8988T (cell line): ENCODE measurements at places on chromosomes 7 and 10.

- DNase-seq, result no peak
Measured at GRCh38 chr7:134783294-134784069, 4.0 kb downstream of the CALD1 start.

DNA sequence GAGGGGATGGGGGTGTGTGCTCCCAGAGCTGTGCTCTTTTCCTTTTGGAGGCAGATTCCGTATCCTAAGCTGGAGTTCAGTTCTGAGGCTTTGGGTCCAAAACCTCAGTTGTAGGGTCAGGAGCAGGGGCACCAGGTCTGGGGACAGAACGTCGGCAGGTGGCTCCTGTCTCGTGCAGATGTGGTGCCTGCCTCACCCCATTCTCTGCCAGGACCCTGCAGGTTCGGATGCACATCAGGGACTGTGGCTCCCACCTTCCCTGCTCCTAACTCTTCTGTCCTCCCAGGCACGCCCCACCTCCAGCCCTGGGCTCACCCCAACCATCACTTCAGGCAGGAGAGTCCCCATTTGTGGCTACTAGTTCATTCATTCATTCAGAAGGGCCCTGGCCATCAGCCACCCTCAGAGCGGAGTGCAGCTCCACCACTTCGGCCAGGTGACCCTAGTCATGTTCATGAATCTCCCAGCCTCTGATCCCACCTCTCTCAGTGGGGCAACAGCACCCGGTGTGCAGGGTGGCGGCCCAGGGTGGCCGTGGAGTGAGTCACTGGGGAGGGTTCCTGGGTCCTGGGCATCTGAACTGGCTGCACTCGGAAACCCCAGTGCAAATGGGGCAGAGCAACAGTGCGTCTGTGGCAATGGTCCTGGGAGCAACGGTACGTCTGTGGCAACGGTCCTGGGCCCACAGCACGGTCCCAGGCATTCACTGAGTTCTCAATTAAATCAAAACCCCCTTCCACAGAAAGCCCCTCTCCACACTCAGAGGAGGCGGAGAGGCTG lies 100.8 kb upstream of the FAM20C start:
- no peak for DNase-seq

DNA sequence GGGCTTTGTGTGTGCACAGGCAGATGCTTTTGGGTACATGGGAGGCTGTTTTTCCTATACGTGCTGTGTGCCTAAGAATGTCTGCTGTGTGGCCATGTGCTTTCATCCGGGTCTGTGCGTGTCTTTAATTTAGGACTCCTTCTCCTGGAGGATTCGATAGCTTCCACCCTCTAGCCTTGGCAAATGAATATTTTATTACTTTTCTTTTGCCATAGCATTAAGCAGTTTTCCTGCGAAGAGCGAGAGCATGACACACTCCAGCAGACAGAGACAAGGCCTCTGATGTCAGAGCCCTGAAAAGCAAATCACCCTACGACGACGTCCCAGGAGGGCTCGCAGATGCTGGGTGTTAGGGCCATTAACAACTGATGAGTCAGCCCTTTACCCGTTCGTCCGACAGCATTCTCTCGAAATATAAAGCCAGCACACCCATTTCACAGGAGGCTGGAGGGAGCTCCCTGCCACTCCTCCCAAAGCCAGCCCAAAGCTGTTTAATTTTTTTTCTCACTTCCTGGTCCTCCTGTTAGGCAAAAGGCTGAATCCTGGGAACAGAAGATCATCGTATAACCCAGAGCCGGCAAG lies 311.3 kb upstream of the ZMIZ1 start:
- no peak for DNase-seq

DNA sequence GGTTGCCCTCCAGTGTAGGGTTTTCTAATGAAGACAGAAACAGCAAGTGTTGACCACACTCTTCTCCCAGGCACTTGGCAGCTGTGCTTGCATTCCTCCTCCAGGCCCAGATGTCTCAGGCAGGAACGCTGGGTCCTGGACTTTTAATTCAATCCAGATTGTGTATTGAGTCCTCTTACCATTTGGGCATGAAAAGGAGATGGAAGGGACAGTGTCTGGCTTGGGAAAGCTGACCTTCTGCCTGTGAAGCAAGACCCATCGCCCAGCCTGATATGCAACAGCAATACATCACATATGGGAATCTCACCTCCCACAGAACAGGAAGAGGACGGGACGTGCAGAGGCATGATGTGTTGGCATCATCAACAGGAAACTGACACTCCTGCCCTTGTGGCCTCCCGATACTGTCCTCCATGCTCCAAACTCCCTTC lies 174.4 kb upstream of the LYZL2 start:
- DNase-seq, result no peak

DNA sequence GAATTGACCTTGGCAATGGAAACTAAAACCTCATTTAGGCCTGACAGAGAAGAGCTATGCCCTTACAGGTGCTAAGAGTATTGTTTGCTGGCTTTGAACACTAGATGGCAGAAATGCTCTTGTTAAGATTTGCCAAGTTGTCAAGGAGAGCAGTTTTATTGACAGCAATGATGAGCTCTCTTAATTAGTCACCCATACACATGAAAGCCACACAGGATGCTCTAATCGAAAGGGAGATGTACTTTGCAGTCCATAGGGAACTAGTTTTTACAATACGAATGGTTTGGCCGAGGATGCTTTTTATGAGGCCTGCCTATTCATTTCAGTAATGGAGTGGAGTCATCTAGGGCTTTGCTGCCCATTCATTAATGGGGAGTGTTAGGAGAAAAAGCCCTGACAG lies 45.4 kb upstream of the MBL2 start:
- DNase-seq, result no peak

DNA sequence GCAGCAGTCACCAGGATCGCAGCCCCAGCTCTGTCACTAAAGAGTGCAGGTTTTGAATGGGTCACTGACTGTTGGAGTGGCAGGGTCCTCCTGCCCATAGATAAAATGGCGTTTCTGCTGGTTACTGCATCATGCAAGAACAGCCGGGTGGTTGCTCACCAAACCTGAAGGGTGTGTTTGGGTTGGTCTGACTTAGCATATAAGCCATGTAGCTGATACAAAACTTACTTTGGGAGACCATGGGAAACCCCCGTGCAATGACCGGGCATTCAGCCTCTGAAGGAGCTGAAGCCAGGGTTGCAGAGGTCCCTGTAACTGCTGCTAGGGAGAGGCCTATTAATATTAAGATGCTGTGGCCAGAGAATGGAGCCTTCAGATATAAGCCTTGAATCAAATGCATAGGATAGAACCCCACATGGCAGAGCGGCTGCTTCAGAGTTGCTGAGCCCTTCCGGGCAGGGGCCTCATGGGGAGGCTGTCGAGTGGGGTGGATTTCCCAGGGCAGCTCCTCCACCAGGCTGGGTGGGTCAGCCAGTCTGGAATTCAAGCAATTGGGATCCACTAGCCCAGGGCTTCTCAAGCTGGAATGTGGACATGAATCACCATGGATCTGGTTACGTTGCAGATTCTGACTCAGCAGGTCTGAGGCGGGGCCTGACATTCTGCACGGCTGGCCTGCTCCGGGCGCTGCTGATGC lies 70.9 kb upstream of the CTBP2 start:
- peak; percentile 93 for DNase-seq

- DNase-seq, result peak; percentile 16
Measured at GRCh38 chr7:8389593-8390261, 43.7 kb upstream of the NXPH1 start.

DNA sequence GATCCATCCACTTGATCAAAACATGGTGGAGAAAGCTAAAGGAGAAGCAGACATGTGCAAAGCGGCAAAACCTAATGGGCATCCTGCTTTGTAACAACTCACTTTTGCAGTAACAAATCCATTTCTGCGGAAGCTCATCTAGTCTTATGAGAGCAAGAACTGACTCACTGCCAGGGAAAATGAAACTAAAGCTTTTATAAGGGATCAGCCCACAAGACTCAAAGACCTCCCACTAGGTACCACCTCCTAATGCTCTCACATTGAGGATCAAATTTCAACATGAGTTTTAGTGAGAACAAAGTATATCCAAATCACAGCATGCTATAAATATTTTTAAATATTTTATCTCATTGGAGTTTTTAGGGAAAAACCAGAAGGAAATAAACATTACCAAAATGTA lies 120.1 kb upstream of the GNAI1 start:
- no peak for DNase-seq

DNA sequence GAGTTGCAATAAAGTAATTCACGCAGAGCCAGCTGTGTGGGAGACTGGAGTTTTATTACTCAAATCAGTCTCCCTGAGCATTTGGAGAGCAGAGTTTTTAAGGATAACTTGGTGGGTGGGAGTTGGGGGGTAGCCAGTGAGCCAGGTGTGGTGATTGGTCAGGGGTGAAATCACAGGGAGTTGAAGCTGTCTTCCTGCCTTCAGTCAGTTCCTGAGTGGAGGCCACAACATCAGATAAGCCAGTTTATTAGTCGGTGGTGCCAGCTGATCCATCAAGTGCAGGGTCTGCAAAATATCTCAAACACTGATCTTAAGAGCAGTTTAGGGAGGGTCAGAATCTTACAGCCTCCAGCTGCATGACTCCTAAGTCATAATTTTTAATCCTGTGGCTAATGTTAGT lies 3.3 kb upstream of the CYP51A1 start:
- no peak for DNase-seq

GRCh38 chr7:17298102-17298839 lies at the start of gene AHR:
AHR (plus strand) TSS chr7:17298652; CDS start chr7:17299265, 613 bp downstream.
- peak; percentile 28 for DNase-seq

DNA sequence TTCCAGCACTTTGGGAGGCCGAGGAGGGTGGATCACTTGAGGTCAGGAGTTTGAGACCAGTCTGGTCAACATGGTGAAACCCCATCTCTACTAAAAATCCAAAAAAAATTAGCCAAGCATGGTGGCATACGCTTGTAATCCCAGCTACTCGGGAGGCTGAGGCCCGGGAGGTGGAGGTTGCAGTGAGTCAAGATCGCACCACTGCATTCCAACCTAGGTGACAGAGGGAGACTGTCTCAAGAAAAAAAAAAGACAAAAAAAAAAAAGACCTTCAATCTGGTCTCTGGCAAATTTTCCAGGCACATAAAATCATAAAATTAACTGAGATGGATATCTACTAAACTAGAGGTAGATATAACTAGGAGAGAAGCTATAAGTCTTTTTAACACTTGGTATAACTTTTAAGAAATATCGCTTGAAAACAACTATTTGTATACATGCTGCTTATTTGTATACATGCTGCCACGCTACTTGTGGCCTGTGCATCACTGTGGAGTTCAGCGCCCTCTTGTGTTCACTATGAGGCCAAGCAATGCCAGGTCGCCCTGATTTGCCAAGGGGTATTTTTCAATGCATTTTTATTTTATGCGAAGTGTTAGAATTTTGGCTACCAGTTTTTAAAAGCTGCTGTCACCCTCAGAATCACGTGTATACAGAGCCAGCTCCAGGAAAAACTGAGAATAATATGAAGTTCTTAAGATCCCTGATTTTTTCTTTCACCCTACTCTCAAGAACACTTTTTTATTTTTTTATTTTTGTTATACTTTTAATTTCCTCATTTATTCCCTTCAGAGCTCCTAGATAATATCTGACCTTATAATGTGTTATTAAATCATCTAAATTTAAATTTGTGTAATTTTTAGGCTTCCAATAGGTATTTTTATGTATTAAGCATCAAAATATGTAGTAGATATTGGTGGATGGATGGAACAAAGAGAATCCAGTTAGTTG lies 26.7 kb downstream of the CYCS start:
- DNase-seq, result peak; percentile 30

DNA sequence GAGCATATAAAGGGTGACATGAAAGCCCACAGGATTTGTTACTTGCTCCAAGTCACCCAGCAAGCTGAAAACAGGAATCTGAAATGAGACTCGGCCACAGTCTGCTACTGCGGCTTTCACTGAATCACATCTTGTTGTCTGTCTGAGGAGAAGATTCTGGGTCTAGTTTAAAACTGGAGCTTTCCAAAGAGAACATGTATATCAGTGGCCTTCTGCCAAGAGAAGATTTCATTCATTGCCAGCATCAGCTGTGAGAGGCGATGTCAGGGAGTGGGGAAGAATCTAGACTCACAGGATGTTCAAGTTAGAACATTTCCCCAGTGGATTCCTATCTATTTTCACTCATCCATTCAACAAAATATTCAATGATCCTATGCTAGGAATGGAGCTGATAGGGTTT lies 122.8 kb downstream of the GALNT17 start:
- no peak for DNase-seq

DNA sequence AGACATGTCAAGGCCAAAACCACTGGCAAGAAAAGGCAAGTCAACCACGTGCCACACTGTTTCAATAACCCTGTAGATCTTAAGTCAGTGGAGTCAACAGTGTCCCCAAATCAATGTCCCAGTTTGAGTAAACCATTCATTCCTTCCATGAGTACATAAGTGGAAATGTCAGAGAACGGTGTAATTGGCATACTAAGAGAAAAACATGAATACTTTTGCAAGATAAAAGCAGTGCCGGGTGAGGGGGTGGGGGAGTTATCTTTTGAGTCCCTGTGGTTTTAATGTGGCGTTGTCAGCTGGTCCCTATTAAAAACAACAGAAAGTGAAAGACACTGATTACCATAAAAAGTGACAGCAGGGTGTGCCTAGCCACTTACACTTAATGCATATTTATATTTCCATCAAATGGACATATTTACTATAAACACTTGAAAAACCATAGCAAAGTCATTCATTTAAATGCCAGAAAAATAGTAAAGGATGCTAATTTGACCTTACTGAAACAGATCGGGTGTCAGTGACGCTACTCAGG lies 37.8 kb downstream of the RSU1 start:
- DNase-seq, result no peak

- DNase-seq, result no peak
Measured at GRCh38 chr10:112583236-112583939, 136.4 kb downstream of the VTI1A start.
